A549 (cell line): ENCODE measurements at places on chromosomes 3 and 15.

- DNase-seq: no peak
These were observed 8.6 kb upstream of the ZNF148 start for GRCh38 chr3:125383744-125384143.

GRCh38 chr3:123818921-123819429, 65.2 kb downstream of the MYLK start:
- DNase-seq: no peak

DNA sequence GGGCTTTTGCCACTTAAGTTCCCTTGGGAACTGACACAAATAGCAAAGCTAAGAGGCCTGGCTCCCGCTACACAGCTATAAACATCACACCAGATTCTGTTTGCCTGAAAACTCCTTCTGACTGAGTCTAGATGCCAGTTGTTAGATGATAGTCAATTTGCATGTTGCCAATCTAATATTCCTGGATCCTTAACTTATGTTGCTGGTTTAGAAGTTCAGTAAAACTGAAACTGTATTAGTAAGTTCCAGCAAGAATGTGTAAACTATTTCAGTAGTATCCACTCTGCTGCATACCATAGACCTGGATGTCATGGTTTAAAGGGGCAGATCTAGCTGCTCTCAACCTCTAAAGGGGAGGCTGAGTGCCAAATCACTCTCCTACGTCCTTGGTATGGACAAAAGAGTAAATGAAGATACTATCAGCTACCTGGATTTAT, 27.1 kb upstream of the LACTB start:
- DNase-seq: peak; percentile 56

DNA sequence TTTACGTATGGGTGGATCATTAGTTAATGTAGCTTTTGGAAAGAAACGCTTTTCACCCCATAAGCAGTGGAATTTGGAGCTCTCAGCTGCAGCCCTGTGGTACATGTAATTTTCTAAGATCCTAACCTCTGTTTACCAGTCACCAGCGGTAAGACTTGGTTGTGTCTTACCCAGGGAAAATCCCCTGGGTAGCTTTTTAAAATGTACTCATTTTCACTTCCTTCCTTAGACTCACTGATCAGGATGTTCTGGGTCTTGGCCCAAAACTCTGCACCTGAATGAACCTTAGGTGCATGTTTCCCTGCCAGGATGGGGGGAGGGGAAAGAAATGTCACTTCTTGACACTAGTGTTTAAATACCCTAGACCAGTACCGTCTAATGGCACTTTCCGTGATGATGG, 605.2 kb downstream of the MAGI1 start:
- no peak for DNase-seq

DNA sequence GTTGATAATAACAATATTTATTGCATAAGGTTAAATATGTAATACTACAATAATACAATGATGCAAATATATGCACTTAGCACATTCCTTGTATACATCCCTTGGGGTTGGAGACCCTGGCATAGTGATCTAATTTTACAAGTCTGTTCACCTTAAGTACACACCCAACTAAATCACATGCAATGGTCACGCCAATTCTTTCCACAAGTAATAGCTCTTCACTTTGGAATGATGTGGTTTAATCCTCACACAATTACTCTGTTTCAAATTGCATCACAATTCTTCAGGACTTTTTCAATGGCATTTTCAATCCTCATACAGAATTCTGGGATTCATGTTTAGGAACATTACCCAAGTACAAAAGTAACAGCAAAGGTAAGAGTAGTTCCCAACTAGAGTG, 27.3 kb upstream of the SPRED1 start:
- no peak for DNase-seq

- no peak for DNase-seq
These were observed 129.9 kb upstream of the SAMMSON start for GRCh38 chr3:69869643-69870042.

DNA sequence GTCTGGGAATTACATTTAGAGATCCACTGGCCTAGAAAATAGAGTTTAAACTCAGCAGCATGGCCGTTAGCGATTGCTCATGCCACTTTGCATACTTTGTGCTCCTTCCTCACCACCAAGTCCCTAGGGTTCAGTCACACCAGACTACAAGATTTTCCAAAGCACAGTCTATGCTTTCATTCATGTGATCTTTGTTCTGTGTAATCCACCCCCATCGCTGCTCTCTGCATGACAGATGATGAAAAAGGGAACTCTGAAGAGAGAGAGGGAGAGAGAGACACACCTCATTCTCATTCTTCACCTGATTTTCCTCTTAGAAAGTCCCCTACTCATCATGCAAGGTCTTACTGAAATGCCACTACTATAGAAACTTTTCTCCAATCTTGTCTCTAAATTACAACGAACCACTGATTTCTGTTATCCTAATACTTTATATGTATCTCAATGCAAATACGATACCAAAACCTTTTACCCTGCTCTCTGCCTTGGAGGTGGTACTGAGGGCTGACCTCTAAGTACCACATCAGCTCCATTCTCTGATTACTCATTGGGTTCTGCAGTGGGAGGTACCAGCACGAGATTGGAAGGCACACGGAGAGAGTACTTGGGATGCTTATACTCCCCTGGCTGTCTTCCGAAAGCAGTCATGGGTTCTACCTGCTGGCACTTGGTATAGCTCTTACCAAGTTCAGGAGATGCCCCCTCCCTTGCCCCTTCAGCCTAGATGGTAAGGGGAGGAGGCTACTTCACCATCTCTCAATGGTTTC, 1.1 kb upstream of the PARP15 start:
- DNase-seq: no peak

GRCh38 chr3:116445990-116446389, 703 bp upstream of the LSAMP start:
- DNase-seq: no peak

- DNase-seq: no peak
These were observed 108.4 kb downstream of the MEGF11 start for GRCh38 chr15:66144978-66145725.

- no peak for DNase-seq
These were observed 100.5 kb upstream of the RNU6-1 start for GRCh38 chr15:67940324-67940719.

- no peak for DNase-seq
These were observed 235.3 kb downstream of the C3orf38 start for GRCh38 chr3:88385090-88385489.

DNA sequence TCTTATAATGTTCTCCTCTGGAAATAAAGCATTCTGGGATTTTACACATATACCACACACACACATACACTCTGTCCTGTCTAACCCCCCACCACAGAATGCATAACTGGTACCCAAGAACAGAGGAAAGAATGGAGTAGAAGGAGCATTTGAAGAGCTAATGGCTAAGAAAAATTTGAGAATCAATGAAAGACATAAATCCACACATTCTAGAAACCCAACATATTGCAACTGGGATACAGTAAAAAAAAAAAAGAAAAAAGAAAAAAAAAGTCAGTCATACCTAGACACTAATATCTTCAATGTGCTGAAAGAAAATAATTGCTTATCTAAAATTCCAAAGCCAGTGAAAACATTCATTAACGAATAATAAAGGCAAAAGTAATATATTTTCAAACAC, 20.9 kb downstream of the CEP70 start:
- no peak for DNase-seq

GRCh38 chr3:123660141-123660675, 75.4 kb upstream of the HACD2 start:
- no peak for DNase-seq

DNA sequence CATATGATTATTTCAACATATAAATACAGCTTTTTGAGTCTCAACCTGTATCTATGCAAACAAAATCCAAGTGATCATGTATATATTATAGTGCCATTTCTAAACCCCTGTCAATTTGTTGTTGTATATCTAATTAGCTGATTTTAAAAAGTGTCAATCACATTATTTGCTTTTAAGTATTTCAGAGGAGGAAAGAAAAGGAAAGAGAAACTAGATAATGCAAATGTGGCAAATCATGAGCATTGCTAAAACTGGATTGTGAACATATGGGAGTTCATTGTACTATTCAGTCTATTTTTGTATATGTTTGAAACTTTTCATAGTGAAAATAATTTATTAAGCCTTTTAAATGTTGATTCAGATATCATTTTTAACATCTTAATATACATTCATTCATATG, 190.7 kb downstream of the ZIC4 start:
- no peak for DNase-seq

- DNase-seq: no peak
These were observed 199.6 kb upstream of the GADL1 start for GRCh38 chr3:31094048-31094447.

- DNase-seq: no peak
These were observed 1.1 kb downstream of the LTK start for GRCh38 chr15:41512512-41512939.

DNA sequence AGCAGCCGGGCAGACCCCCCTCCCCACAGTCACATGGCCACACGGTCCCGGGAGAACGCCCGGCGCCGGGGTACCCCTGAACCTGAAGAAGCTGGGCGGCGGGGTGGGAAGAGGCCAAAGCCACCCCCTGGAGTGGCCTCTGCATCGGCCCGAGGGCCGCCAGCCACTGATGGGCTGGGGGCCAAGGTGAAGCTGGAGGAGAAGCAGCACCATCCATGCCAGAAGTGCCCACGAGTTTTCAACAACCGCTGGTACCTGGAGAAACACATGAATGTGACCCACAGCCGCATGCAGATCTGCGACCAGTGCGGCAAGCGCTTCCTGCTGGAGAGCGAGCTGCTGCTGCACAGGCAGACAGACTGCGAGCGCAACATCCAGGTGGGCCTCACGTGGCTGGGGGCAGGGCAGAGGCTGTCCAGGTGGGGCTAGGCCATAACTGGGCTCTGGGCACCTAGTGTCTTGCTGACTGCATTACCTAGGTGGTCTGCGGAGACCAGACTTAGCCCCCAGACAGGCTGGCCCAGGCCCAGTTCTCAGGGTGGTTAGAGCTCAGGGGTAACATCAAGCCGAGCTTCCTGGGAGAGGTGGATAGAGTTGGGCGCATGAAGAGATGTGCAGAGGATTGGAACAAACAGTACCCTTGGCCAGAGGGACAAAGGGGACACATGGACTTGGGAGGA, 6.1 kb downstream of the ZBTB47 start:
- DNase-seq: no peak

- DNase-seq: no peak
These were observed 285.3 kb upstream of the GADL1 start for GRCh38 chr3:31179768-31180167.

DNA sequence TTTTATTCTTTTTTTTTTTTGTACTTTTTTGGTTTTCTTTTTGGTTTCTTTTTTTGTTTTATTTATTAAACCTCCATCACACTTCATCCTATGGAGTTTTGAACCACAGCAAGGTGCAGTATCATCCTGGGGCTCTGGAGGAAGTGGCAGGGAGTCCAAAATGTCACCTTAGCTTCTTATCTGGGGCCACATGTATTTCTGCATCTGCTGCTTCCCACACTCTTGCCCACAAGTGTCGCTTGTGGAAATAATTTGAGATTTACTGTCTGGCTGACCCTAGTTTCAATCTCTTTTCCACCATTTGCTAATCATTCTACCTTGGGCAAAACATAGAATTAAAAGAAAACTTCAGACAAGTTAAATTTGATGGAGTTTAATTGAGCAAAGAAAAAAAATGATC, 6.4 kb downstream of the OPA1 start:
- no peak for DNase-seq

DNA sequence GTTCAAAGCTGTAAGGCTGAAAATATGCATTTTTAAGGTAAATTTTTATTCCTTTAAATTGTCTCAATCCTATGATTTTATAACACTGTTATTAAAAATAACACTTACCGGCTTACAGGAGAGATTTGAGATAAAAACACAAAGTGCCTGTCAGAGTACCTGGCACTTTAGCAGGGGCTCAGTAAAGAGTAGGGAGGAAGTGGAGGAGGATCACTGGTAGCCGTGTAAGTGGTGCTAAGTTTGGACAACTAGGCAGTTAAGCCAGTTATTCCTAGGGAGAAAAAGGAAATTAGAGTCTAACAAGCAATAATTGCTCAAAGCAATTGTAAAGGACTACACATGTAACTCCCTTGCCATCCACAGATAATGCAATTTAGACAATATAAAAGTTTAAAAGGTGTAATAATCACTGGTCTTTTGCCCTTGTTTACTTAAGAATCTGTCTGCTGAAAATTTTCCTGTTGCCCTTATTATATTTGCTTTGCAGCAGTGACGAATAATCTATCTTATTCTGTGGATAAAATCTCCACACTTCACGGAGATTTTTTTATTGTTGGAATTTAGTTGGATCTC, 204.8 kb downstream of the CDIN1 start:
- no peak for DNase-seq

GRCh38 chr15:60939389-60939788, 289.7 kb downstream of the RORA start:
- no peak for DNase-seq

- no peak for DNase-seq
These were observed 4.5 kb upstream of the RPSA start for GRCh38 chr3:39401983-39402382.

GRCh38 chr3:103057003-103057402, 622.2 kb downstream of the ZPLD1 start:
- DNase-seq: no peak

DNA sequence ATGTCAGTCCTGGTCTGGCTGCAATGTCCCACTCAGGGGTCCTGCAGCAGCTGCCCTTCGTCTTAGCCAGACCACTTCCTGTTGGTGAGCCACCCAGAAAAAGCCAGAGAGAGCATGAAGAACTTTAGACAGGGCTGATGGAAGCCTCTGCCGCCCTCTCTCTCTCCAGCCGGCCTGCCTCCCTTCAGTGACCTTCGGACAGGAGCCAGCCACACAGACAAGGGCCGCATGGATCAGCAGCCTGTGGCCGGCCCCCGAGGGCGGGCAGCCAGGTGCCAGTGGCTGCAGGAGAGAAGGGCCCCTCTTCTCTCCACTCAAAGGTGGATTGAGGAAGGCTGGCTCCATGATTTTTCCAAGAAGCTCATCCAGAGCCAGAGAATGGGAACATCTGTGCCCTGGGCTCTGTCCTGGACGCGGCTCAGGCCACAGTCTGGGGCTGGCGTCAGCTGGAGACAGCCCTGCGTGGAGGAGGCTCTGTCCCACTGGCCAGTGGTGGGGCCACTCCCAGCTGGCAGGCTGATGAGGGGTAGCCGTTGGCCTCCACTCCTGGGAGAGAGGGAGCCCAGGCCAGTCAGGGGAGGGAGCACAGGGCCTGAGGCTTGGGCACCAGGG, 42.9 kb downstream of the ISG20 start:
- no peak for DNase-seq

DNA sequence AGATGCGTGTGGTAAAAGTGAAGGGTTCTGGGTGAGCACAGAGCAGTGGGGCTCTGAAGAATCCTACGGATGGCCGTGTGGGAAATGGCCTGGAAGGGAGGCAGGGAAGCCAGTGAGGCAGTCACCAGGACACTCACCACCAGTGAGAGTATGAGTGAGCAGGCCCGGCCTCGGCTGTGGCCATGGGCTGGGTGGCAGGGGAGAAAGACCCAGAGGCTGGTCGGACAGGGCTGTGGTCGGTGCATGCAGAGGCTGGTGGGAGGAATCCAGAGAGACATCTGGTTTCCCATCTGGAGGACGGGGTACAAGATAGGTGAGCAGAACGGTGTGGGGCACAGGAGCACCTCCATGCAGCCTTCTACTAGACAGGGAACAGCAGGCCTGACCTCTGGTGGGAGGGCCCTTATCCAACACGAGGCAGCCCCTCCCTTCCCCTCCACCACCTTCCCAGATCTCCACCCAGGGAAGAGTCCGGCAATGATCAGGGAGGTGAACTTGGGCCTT, 10.1 kb downstream of the PCSK6 start:
- no peak for DNase-seq

GRCh38 chr3:160886421-160886820, 130.4 kb downstream of the PPM1L start:
- DNase-seq: no peak

- no peak for DNase-seq
These were observed 61.8 kb downstream of the CACNA2D2 start for GRCh38 chr3:50441424-50442217.

- DNase-seq: no peak
These were observed 611.7 kb downstream of the ZIC1 start for GRCh38 chr3:148020861-148021260.
